ENCODE measurements at places on chromosomes 4 and X.

GRCh38 chrX:37684426-37684825 lies 1.2 kb upstream of the XK start:
- DNase-seq, result no peak

- no peak for DNase-seq
Observed at GRCh38 chr4:179664430-179665027, 2222.3 kb upstream of the AGA start.

DNA sequence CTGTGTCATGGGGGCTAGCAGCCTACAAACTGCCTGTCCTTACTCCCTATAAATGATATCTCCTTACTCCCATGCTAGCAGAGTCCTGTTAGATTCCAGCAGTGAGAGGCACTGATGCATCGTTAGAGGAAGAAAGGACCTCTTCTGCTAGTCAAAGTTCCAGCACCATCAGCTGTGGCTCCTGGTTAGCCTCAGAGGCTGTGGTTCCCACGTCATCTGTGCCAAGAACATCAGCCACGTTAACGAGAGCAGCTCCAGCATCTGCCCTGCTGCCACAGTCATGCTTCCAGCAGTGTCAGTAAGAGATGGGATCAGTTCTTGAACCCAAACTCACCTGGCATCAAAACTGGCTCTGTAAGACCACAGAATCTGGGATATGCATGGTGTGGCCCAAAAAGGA lies 88.5 kb downstream of the SLC2A9 start:
- no peak for DNase-seq

DNA sequence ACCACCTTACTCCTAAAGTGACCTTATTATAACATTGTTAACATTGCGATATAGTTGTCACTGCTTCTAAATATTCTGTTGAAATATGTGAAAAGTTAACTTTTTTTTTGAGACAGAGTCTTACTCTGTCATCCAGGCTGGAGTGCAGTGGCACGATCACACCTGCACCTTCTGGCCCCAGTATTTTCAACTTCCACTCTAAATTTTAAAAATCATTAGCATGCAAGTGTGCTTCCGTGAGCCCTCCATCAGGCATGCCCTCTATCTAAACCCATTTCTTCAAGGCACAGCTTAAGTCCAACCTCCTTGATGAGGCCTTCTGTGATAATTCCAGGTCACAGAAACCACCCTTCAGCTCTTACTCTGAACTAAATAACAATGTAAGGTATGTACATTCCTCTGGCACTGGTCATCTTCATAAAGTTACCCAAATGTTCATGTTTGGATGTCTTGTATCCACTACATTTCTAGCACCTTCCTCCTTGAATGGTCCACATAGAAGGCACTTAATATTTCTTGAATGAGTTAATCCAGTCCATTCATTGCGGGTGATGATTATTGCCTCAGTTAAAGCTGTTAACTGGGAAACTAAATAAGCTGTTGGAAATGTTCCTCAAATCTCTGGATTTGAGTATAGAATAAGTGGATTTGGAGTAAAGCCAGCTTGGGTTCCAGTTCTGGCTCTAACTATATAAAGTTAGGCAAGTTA lies 38.6 kb upstream of the TMEM131L start:
- no peak for DNase-seq

DNA sequence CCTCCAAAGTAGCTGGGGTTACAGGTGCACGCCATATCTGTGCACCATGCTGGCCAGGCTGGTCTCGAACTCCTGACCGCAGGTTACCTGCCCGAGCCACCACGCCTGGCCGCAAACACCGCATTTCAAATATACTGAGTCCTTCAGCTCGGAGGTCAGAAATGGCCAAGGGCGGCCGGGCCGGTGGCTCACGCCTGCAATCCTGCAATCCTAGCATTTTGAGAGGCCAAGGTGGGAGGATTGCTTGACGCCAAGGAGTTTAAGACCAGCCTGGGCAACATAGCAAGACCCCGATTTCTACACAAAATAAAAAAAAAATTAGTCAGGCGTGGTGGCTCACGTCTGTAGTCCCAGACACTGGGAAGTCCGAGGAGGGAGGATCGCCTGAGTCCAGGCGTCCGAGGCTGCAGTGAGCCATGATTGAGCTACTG lies 71.9 kb upstream of the PPP2R3B start:
- no peak for DNase-seq

GRCh38 chr4:7824218-7824617 lies 115.4 kb downstream of the AFAP1 start:
- no peak for DNase-seq

GRCh38 chr4:166195101-166195500 lies 322.1 kb downstream of the TLL1 start:
- no peak for DNase-seq

GRCh38 chrX:147741776-147742175 lies 169.9 kb upstream of the FMR1 start:
- no peak for DNase-seq

GRCh38 chr4:123699880-123700771 lies 303.5 kb downstream of the SPRY1 start:
- no peak for DNase-seq

GRCh38 chrX:153623310-153624029 lies 23.5 kb upstream of the DUSP9 start:
- no peak for DNase-seq

GRCh38 chrX:122666601-122667000 lies 517.5 kb upstream of the GRIA3 start:
- DNase-seq, result no peak

Measured in HEK293T (cell line).